ENCODE measurements at places on chromosomes 6 and 20.

DNA sequence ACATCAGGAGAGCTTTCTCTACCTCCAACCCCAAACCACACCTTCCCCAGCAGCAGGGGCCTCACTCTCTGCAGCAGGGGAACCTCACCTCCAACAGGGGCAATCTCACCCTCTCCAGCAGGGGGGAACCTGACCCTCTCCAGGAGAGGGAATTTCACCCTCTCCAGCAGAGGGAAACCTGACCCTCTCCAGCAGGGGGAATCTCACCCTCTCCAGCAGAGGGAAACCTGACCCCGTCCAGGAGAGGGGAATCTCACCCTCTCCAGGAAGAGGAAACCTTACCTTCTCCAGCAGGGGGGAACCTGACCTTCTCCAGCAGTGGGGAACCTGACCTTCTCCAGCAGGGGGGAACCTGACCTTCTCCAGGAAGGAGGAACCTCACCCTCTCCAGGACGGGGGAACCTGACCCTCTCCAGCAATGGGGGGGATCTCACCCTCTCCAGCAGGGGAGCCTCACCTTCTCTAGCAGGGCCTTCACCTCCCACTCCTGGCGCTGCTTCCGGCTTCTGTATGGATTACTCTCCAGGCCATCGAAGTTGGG is 3.1 kb downstream of the B3GALT4 start:
- no peak for DNase-seq

- DNase-seq: no peak
Observed at GRCh38 chr6:71082033-71082650, 125.3 kb upstream of the B3GAT2 start.

- no peak for DNase-seq
Observed at GRCh38 chr6:25363427-25363826, 84.3 kb downstream of the CARMIL1 start.

DNA sequence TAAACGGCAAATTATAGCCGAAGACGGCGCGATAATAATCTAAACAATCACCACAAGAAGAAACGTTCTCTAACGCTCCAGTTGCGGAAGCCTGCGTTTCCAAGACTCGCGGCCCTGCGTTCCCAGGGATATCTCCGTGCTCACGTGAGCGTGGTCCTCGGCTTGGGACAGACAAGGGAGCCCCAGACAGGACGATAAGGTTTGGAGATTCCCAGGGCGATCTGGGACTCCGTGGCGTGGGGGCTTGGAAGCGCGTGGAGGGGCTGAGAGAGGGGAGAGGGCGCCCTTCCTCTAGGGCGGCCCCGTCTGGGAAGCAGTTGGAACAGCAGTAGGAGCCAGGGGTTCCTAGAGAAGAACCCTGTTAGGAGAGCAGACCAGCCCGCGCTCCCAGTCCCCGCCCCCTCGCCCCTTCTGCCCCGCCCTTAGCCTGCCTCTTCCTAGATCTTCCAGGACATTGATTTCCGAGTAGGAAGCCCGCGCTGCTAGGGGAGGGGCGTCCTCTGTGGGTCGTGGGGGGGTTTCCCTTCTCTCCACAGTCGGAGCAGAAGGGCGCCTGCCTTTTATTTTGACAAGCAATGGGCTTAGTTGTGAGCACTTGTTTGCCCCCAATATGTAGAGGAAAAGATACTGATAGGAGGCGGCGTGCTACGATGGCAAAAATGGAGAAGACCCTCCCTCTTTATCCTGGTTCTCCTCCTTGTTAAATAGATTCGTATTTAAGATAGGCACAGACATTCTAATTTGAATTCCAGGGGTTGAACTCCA is 10.6 kb downstream of the NRN1 start:
- DNase-seq: no peak

DNA sequence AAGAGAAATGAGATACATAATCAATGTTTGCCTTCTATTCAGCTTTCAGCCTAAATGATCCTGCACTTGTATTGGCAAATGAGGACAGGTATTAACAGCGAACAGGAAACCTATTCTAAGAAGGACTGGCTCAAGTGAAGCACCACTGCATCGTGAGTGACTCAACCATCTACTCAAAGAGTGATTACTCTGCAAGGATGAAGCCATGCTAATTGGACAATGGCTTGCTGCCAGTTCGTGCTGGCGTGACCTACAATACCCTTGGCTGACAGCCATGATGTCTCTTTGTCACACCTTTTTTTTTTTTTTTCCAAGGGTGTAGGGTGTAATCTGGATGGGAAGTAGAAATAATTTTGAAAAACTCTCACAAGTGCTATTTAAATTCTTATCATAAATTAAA is 104.9 kb downstream of the GJA10 start:
- no peak for DNase-seq

DNA sequence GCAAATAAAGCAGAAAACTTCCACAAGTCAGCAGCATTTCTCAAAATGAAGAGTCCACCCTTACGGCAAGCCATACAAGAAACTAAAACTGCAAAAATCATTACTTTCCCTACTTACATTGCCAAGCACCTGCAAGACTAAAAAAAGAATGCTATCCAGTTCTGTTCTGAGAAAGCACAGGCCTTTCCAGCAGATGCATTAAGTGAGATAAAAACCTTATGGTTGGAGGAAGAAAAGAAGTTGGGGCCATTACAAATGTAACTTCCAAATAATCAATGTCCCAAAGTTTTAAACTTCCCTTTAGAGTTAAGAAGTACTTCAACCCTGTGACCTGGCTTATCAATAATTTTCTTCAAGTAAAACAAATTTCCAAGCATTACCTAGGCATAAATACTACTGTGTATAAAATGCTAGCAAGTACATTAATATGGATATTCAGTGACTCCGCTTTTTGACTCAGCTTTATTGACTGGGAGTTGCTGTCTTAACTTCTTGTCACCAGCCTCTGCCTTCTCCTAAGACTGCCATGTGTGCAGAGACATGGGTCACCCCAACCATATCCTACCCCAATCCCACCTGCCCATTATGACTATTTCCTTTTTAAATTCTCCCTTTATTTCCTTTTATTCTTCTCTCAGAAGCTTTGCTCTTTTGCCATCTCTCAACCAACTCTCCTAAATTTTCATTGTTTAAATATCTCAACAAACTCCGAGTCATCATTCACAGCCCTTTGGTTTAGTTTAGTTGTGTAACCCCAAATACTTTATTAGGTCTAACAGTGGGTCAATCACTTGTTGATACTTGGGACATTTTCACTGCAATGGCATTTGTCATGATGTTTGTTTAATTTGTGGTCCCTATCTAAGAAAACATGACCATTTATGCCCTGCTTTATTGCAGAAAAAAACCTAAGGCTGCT is 49.7 kb downstream of the SLC22A23 start:
- no peak for DNase-seq

DNA sequence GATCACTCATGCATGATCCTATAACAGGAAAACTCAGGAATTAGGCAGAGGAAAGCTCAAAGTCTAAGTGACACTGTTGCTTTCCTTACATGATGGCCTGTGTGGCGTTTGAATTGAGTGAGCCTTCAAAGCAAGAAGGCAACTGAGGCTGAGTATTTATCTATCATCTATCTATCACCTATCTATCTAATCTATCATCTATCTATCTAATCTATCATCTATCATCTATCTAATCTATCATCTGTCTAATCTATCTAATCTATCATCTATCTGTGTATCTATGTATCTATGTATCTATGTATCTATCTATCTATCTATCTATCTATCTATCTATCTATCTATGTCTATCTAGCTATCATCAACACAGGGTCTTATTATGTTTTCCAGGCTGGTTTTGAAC is 41.8 kb upstream of the BCLAF1 start:
- DNase-seq: no peak

DNA sequence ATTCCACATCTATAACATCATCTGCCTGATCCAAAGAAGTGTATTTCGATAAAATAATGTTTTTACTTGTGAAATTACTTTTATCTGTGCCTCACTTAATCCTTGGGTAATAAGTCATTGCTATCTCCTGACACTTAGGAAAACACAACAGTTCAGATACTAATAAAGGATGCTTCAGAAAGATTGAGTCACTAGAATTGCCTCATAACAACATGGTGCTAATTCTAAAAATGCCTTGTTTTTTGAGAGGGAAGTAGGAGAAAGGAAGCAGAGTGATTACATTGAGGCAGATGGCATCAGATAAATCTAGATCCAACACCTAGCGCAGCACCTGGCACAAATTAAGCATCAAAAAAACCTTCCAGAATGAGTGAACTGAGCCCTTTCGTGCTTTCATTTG is 69.0 kb downstream of the NCOA7 start:
- DNase-seq: no peak

Measured in stimulated activated CD8-positive, alpha-beta memory T cell treated with anti-CD3 and anti-CD28 coated beads, Interleukin-15, amount 100 ng/mL, for 4 hours (primary cell).